ENCODE measurements at places on chromosomes 7 and 10.
A peak's percentile ranks its signal among the peaks of the same experiment; 100 is the strongest.

- no peaks in the 10 kb centered on the region for H3K4me1 ChIP-seq
- H3K36me3 ChIP-seq, result no peaks in the 10 kb centered on the region
- peaks cover 9% of the 10 kb centered on the region for H3K27me3 ChIP-seq
- no peak overlapping the region for H3K27ac ChIP-seq
These were observed 32.6 kb downstream of the NEUROD6 start for GRCh38 chr7:31307972-31308371.

GRCh38 chr10:26855186-26855585, 5.6 kb downstream of the ABI1 start:
- peaks cover 27% of the 10 kb centered on the region for H3K4me1 ChIP-seq
- peak overlapping the region; percentile 25 for H3K27ac ChIP-seq
- no peaks in the 10 kb centered on the region for H3K36me3 ChIP-seq
- H3K4me3 ChIP-seq, result no peak overlapping the region
- H3K27me3 ChIP-seq, result no peaks in the 10 kb centered on the region

DNA sequence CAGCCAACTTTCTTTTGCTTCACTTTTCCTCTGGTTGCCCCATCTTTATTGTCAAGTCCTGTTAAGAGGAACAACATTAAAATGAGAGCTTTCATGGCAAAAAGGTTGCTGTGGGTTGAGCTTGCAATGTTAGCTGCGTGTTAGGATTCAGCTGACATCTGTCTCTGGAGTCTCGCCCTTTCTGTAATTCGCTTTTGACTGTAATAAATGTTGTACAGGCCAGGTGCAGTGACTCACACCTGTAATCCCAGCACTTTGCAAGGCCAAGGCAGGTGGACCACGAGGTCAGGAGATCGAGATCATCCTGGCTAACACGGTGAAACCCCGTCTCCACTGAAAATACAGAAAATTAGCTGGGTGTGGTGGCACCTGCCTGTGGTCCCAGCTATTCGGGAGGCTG, 24.1 kb downstream of the MNX1 start:
- no peak overlapping the region for H3K27ac ChIP-seq
- H3K4me1 ChIP-seq, result no peaks in the 10 kb centered on the region
- H3K36me3 ChIP-seq, result peaks cover under 1% of the 10 kb centered on the region
- H3K4me3 ChIP-seq, result no peak overlapping the region
- no peak for DNase-seq

- no peaks in the 10 kb centered on the region for H3K4me1 ChIP-seq
- no peak overlapping the region for H3K27ac ChIP-seq
- no peak for DNase-seq
- no peaks in the 10 kb centered on the region for H3K36me3 ChIP-seq
- H3K27me3 ChIP-seq, result no peaks in the 10 kb centered on the region
- no peak overlapping the region for H3K4me3 ChIP-seq
These were observed 146.7 kb downstream of the DNAJB6 start for GRCh38 chr7:157483515-157483914.
